Jurkat, Clone E6-1 (cell line): ENCODE measurements at places on chromosomes 7 and 10.

GRCh38 chr10:10043083-10043482 lies 974.6 kb upstream of the CELF2 start:
- no peak for DNase-seq

GRCh38 chr7:121262221-121262620 lies 66.6 kb upstream of the WNT16 start:
- DNase-seq: no peak

DNA sequence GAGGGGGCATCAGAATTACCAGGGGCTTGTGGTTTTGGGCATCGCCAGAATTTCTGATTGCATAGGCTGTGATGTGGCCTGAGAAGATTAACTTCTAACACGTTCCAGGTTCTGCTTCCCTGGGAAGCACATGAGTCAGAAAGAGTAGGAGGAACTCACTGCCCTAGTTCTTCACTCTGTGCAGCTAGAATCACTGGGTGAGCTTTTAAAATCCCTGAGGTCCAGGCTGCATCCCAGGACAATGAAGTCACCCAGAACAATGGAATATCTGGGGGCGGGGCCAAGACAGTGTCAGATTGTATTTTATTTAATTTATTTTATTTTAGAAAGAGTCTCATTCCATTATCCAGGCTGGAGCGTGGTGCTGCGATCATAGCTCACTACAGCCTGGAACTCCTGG lies 636.5 kb downstream of the CALN1 start:
- no peak for DNase-seq

- no peak for DNase-seq
These were observed 339.3 kb upstream of the POM121L12 start for GRCh38 chr7:52695973-52696595.

DNA sequence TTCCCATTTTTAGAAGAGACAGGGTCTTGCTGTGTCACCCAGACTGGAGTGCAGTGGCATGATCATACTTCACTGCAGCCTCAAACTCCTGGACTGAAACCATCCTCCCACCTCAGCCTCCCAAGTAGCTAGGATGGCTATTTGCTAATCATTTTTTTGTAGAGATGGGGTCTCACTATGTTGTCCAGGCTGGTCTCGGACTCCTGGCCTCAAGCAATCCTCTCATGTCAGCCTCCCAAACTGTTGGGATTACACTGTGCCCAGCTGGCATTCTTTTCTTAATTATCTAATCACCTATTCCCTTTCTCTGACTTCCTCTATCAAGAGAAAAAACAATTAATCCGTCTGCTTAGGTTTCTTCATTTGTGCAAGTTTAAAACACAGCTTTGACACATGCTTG lies 172.5 kb upstream of the TRIM24 start:
- DNase-seq: no peak

DNA sequence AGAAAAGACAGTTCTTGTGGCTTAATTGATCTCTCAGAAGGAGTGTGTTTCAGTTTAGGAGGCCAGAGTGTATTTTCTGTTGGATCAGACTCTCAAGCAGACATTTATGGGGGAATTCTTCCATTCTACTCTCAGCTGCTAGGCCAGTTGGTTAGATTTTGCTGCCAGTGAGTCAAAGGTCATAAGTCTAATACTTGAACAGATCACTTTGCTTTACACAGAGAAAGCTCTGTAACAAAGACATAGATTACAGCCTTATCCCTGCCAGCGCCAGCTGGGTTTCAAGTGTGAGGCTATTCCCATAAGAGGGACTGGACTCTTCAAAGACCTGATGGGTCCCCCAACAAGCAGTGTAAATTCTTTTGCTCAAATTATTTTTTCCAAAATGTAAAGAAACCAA lies 145.6 kb upstream of the SEMA3C start:
- DNase-seq: no peak

GRCh38 chr10:69383558-69383957 lies 33.2 kb downstream of the TACR2 start:
- DNase-seq: no peak

- DNase-seq: peak; percentile 44
These were observed 10.4 kb downstream of the STMP1 start for GRCh38 chr7:135672560-135673359.

DNA sequence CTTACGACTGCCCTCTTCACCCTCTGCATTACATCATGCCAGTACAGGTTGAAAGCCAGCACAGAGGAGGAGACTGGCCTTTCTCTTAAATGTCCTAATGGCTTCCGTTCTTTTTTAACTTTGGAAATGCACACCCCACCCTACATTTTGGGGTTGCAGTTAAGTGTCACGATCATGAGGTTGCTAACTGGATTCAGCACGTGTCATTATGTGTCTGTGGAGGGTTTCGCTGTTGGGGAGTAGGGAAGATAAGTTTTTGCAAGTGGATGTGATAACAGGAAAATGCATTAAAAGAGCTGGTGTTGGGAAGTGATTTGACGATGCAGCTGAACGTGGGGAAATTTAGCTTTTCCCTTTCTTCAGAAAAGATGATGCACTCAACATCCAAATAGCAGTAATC lies 135.9 kb downstream of the LRRC4 start:
- DNase-seq: no peak

DNA sequence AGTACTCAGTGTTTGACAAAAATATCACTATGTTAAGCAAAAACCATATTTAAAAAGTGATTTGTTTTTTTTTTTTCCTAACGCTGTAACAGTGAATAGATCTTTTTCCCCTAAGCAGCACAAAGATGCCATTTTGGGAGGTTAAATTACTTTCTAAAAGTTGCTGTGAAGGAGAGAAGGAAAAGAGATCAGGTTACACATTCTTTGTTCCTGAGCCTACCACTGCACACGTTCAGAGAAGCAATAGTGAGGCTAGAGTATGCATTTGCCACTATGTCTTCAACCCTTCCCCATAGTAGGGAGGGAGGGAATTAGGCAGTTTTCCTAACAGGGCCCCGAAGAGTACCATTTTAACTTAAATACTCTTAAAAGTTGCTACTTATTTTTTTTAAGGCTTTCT lies 38.9 kb downstream of the BMPR1A start:
- no peak for DNase-seq

- no peak for DNase-seq
These were observed 44.4 kb upstream of the COMMD3 start for GRCh38 chr10:22271786-22272185.

- no peak for DNase-seq
These were observed 122.6 kb upstream of the LSM8 start for GRCh38 chr7:118061386-118061785.
